GM13977 (cell line): ENCODE measurements at places on chromosomes 11 and 22.

- no peak for DNase-seq
Observed at GRCh38 chr11:131666617-131667016, 296.2 kb downstream of the NTM start.

- DNase-seq: no peak
Observed at GRCh38 chr22:45208993-45209838, 31.5 kb downstream of the KIAA0930 start.

- DNase-seq: peak; percentile 67
Observed at GRCh38 chr11:66068154-66068821, 1.8 kb upstream of the PACS1 start.

- no peak for DNase-seq
Observed at GRCh38 chr22:28900379-28900925, 17.1 kb downstream of the ZNRF3 start.

DNA sequence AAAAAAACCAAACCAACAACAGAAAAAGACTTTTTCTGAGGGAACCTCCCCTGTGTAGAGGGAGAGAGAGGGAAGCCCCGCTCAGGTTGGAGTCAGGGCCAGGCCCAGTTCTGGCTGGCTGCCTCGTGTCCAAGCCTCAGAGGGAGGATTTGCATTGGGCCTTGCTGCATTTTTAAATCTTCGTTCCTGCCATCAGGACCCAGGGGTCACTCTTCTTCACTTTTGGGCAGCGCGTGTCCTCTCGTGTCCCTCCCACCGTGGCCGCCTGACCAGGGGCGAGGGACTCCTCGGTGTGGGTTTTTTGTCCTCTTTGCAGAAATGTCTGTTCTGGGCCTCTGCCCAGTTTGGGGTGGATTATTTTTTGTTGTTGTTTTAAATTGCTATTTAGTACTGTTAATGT lies 57.9 kb downstream of the LRRC74B start:
- no peak for DNase-seq

DNA sequence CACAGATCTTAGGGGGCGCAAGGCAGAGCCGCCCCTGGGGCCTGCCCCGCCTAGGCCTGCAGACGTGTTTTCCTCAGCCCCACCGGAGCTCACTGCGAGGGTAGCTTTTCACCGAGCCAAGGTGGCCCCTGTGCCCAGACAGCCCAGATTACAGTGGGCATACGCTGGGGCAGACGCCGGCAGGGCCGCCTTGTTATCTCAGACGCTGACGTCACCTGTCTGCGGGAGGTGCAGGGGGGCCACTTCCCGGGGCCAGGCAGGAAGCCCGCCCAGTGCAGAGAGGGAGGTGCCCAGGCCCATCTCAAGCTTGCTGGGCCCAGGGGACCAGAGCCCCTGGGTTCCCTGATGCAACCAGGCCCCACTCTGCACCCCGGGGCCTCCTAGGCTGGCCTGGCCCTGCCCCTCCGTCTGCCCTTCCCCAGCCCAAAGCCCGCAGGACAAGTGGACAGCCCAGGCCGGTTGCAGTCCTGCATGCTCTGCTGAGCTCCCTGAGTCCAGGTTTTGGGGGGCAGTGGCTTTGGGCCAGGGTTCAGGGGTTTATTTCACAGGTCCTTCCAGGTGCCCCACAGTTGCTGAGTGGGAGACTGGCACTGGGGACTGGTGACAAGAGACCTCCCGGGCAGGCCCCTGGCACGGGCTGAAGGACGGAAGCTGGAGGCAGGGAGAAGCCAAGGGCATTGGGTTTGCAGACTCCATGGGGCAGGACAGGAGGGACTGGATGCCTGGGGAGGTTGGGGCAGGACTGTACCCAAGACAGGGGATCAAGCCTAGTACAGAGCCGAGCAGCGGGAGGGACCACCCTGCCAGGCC lies 38.6 kb downstream of the IGF2 start:
- DNase-seq: no peak

DNA sequence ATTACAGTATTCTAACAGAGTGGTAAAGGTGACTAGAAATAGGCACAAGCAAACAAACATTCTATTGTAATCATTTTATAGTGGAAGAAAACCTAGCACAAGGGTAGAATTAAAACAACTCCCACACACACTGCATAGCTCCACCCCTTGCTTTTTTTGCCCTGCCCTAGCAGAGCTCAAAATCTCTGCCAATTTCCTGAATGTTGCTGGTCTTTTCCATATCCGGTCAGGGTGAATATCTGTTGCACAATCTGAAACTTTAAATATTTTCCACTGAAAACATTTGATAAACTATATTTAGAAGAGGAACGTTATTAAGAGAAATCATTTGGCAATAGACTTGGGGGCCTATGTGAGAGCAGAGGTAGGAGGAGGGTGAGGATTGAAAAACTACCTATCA lies 2.7 kb downstream of the SPA17 start:
- no peak for DNase-seq

GRCh38 chr11:43278193-43278956 lies 33.4 kb upstream of the API5 start:
- DNase-seq: peak; percentile 23

DNA sequence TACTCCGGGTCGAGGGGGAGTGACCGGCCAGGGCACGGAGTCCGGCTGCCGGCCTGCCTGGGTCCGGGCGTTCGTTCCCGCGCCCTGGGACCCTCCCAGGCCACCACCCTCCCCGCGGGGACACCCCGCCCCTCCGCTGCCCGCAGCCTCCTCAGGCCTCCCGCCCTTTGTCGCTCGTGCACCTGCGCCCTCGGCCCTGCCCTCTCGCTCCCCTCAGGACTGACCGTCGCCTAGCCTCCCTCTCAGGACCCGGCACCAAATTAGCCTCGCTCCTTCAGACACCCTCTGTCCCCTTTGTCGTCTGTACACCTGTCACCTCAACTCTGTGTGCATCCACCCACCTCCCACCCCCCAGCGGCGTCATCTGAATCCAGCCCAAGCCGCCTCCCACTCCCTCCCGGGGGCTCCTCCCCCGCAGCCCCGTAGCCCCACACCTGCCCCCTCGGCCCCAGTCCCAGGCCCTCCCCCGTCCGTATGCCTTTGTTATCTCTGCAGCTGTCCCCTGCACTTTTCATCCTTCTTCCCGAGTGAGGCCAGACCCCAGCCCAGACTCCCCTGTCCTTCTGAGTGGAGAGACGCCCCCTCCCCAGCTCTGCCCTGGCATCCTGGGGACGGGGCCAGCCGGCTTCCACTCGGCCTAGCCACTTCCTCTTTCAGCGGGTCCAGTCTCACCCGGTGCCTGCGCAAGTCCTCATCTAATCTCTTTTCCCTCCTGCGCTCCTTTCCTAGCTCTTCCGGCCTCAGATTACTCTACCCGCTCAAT lies 643 bp downstream of the TIGD3 start:
- DNase-seq: peak; percentile 79

GRCh38 chr11:76209375-76209972 lies 3.2 kb upstream of the WNT11 start:
- DNase-seq: peak; percentile 54

DNA sequence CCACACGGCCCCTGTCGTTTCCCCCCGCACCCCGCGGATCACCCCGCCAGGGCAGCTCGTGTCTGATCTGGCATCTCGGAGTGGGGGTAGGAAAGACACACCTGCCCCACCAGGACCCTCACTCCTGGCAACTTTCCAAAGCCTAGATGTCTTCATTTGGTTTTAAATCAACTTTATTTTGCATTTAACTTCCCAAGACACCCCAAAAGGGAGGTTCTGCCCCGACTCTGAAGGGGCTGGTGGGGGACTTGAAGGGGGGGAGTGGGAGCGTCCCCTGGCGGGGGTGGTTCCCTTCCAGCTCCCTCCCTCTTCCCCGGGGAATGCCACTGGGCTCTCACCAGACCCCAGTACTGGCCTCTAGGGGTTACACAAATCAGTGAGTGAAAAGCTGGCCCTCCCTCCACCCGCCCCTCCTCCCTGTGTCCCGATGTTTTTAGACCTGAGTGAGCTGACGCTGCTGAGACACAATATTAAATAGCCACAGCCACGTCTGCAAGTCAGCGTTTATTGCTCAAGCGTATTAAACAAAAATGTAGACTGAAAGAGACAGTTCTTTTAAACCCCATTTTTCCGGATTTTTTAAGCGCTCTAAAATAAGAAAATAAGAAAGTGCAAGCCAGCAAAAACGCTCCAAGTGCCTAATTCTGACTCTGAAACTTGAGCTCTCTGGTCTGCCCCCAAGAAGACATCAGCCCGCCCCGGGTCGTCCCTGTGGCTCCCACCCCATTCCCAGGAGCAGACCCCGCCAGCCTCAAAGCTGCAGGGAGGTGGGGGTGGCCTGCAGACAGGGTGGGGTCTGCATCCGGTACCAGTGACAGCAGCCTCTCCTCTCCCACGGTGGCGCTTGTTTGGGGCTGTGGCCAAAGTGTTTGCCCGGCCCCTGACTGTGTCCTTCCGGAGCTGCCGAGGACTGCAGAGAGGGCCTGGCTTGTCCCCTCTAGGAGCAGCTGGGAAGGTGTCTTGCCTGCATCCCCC lies 1.1 kb upstream of the TTLL8 start:
- DNase-seq: no peak

- DNase-seq: no peak
Observed at GRCh38 chr22:24510637-24511625, 15.8 kb downstream of the UPB1 start.

- no peak for DNase-seq
Observed at GRCh38 chr22:20749453-20749852, 24.5 kb upstream of the SERPIND1 start.

GRCh38 chr11:16607675-16608644 lies 130.5 kb upstream of the C11orf58 start:
- no peak for DNase-seq

DNA sequence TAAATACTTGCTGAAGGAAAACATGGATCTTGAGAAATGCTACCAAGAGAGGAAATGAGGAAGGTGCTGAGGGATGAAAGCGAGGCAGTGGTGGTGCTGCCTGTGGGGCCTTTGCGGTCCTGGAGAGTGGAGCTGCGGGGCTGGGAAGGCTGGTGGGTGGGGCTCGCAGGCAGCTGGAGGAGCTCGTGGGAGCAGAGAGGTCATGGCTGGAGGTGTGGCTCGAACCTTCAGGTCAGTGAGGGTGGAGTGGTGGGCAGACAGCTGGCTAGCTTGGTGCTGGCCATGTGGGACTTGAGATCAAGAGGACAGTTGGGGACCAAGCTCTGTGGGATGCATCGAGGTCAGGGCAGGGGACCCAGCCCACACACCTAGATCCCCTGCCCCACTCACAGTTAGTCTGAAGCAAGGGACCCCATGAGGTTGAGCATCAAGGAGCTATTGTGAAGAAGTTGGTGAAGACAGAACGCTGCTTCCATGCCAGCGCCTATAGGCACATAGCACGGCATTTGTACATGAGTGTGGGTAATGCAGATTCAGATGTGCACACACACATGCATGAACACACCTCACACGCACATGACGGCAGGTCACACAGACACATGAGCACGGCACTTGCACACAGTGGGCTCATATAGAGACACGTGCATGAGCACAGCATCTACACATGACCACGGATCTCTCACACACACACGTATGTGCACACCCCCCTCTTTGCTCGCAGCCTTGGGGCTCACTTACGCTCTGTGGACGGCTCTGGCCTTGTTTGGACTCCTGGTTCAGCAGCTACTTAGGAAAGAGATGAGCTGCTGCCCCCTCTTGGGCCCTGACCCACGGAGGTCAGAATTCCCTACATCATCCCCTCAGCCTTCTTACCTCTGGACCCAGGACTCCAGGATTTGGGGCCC lies 30.4 kb downstream of the SHANK3 start:
- no peak for DNase-seq

DNA sequence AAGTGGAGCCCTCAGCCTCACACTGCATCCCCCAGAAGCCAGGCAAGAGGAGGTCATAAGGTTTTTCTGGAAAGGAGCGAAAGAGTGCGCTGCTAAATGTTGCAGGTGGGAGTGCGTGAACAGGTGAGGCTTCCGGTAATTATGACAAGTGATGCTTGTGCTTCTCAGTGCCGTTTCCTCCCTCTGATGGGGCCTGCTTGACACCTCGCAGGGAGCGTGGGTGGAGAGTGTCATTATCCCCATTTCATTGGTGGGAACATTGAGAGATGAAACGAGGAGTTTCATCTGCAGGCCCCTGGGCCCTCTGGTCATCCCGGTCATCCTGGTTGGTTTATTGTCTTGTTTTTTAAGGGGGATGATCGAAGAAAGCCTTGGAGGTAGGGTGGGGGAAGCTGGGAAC lies 57.5 kb downstream of the BCR start:
- no peak for DNase-seq

GRCh38 chr11:85663080-85663752 lies 1.7 kb downstream of the CREBZF start:
- no peak for DNase-seq

GRCh38 chr11:66317723-66318599 lies 1.1 kb upstream of the CD248 start:
- DNase-seq: no peak

DNA sequence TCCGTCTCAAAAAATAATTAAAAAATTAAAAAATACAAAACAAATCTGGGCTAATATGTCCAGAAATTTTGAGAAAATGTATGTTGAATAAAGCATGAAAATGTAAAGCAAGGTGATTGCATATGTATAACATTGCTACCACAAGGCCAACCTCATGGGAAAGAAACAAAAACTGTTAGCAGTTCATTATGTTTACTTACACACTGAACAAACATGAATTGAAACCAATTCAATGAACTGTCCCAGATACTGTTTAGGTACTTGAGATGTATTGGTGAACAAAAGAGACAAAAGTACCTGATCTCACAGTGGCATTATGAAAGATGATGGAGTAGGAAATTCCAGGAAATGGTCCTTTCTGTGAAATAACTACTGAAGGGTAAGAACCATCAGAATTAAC lies 43.8 kb upstream of the IGLL5 start:
- no peak for DNase-seq

GRCh38 chr11:33574331-33574730 lies 126.3 kb downstream of the C11orf91 start:
- DNase-seq: no peak

GRCh38 chr22:45994491-45995404 lies 17.8 kb upstream of the WNT7B start:
- DNase-seq: peak; percentile 82

DNA sequence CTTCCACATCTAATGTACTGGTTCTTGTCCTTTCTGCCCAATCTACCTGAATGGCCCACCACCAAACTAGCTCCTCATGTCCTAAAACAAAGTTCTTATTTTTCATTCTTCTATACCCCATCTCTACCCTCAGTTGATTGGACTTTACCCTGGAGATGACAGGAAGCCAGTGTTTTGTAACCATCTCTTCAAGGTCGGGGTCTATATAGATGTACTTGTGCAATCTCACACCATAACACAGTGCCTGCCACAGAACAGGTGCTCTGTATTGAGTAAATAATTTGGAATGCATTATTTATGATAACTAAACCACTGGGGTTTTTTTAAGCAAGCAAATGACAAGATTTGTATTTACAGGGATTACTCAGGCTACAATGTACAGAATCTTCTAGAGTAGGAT lies 76.7 kb upstream of the FAM181B start:
- DNase-seq: no peak

DNA sequence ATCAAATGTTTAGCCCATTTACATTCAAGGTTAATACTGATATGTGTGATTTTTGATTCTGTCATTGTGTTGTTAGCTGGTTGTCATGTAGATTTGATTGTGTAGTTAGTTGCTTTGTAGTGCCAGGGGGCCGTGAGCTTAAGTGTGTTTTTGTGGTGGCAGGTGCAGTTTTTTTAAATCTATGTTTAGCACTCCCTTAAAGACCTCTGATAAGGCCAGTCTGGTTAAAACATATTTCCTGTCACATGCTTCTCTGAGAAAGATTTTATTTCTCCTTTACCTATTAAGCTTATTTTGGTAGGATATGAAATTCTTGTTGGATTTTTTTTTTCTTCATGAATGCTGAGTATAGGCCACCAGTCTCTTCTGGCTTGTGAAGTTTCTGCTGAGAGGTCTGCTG lies 540.6 kb downstream of the LUZP2 start:
- no peak for DNase-seq
